ENCODE measurements at places on chromosomes 6 and 20.
A peak's percentile ranks its signal among the peaks of the same experiment; 100 is the strongest.

DNA sequence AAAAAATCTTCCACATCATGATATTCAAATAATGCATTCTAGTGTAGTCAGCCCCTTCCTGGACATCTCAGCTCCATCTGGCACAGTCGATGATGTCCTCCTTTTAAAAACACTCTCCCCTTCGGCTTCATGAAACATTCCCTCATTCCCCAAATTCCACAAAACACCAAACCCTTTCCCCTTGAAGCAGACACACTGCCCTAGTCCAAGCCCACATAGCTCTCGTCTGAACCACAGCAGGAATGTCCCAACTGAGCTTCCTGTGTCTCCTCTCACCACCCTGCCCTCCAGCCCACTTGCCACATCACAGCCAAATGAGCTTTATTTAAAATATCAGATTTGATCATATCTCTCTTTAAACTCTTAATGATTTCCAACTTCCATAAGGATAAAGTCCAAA, 106.4 kb upstream of the CARMIL1 start:
- no peak for DNase-seq

- DNase-seq, result no peak
Observed at GRCh38 chr20:25328954-25329498, 61.6 kb downstream of the ABHD12 start.

DNA sequence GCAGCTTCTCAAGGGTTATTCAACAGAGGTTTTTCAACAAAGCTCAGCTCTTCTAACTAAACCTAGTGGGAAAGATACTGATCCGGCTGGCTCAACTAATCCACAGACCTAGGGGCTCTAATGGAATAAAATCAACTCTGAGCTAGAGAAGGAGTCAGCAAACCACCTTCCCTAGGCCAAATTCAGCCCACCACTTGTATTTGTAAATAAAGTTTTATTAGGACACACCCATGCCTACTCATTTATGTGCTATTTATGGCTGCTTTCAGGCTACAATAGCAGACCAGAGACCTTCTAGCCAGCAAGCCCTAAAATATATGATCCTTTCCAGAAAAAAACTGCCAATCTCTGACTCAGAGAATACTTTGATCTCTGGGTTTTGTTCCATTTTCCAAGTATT, 6.0 kb upstream of the RAB22A start:
- no peak for DNase-seq

DNA sequence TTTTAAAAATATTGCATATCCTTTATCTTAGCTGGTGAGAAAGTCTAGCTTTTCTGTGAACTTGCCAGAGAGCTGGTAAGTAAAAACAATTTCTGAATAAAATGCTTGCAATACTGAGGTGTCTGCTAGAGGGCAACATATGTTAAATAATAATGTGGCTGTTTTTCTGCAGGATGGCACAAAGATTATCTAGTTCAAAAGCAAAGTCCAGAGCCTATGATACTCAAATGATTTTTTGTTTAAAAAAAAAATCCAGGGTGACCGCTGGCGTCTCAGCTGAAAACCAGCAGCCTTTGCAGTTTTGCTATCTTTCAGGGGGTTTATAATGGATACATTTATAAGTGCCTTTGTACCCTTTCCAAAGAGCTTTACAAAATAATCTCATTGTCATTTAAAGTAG, 194.9 kb downstream of the PHACTR1 start:
- DNase-seq, result peak; percentile 21

DNA sequence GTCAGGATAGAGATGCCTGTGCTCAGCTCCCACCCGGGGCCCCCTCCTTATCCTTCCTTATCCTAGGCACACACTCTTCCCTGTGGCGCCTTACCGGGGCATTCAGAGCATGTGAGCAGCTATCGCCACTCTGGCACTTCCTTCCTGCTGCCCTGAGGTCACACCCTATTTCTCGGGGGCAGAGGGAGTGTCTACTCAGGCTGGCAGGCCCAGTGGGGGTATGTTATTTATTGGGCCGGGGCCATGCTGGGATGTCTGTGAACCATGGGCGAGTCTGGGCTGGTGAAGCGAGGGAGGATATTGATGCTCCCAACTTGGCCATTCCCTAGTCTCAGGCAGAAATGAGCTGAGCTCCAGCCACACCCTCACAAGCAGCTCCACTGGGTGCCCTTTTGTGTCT, 3.9 kb upstream of the LY6G6D start:
- no peak for DNase-seq

- no peak for DNase-seq
Observed at GRCh38 chr6:5513408-5513807, 252.1 kb downstream of the FARS2 start.

- no peak for DNase-seq
Observed at GRCh38 chr6:40504274-40504673, 82.9 kb downstream of the LRFN2 start.

GRCh38 chr20:41365777-41366545, 657 bp downstream of the EMILIN3 start:
- DNase-seq, result no peak

GRCh38 chr20:49641683-49642656, 71.7 kb downstream of the B4GALT5 start:
- no peak for DNase-seq

- no peak for DNase-seq
Observed at GRCh38 chr6:73766040-73766439, 70.0 kb downstream of the CD109 start.

DNA sequence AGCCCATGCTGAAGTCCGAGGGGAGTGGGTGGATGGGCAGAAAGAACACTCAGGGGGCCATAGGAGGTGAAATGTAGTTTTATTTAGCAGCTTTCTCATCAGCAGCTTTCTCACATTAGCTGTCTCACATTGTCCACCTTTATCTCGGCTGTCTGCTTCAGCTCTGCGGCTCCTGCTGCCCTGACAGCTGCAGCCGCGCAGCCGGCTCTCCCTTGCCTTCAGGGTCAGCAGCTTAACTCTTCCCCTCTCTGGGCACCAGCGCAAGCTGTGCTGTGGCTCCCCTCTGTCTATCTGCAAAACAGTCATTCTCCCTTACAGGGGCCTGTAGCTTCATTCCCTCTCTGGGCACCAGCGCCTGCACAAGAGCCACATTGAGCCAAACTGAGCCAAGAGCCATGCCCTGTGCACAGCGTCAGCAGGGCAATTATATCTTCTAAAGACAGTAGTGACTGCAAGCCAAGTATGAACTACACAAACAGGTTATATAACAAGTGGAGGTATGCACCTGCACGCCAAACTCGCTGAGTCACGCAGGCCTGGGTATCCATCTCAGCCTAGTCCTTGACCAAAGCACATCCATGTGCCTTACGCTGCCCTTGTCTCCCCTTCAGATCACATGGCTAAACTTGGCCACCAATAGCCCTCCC, 198.8 kb downstream of the EYA2 start:
- no peak for DNase-seq

GRCh38 chr20:34971561-34972235, 16.0 kb downstream of the MYH7B start:
- DNase-seq, result no peak

DNA sequence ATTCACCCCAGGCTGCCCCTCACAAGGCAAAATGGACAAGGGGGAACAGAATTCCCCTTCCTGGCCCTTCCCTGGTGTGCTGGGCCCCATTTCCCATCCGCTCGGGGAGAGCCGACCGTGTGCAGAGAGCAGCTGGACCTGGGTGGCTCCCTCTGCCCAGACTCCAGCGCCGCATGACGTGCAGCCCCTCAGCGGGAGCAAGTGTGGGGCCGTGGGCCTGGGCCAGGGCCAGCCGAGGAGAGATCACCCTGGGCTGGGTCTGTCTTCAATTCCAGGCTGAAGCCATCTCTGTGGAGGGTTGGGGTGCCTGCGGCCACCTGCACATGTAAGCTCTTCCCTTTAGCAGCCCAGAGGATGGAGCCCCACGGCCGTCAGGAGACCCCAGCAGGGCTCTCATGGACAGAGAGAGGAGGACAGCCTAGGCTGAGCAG, 241.8 kb downstream of the TTLL2 start:
- no peak for DNase-seq

- no peak for DNase-seq
Observed at GRCh38 chr6:170130201-170130621, 160.7 kb downstream of the DLL1 start.

DNA sequence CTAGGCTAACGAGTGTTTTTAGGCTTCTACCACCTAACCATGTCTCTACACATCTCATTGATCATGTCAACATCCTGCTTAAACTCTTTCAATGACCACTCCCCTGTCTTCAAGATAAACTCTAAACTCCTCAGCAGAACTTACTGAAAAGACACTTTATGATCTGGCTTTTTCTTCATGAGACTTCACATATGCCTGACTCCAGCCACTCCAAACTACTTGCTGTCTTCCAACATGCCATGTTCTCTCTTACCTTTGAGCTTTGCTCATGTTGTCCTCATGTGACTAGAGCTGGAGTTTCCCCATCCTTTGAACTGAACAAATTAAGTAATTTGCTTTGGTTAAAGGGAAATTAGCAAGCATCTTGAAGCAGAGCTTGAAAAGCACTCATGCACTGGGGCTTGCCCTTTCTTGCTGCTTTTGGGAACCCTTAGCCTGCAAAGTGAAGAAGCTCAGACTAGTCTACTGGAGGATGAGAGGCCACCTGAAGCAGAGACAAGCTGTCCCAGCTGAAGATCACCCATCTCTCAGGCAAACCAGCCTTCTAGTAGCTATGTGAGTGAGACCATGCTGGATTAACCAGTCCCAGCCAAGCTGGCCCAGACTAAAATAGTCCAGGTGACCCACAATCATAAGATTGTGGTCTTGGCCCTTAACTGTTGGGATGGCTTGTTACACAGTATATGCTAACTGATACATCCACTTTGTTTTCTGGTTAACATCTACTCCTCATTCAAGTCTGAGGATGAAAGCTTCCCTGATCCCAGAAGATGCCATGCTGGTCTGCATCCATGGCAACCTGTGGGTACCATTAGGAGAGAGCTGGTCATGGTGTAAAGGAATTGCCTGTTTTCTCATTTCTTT, 235.8 kb downstream of the GMPR start:
- no peak for DNase-seq

DNA sequence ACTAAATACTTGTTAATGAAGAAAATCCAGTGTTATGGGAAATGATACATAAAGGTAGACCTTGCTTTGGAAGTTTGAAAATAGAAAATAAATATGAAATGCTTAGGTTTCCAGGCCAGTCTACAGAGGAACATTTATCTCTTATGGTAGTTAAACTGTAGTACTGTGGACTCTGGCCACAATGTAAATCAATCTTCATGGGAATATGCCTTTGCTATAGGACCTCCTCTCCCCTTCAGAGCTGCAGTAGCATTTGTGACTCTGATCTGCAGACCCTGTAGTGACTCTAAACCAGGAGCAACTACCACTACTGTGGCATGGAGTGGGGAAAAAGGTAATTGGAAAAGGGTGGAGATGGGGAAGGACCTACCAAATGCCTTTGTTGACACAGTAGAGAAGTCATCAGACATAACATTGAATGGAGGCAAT, 4.5 kb downstream of the HSPA1A start:
- DNase-seq, result no peak

GRCh38 chr6:22884456-22884855, 315.1 kb downstream of the HDGFL1 start:
- DNase-seq, result no peak

DNA sequence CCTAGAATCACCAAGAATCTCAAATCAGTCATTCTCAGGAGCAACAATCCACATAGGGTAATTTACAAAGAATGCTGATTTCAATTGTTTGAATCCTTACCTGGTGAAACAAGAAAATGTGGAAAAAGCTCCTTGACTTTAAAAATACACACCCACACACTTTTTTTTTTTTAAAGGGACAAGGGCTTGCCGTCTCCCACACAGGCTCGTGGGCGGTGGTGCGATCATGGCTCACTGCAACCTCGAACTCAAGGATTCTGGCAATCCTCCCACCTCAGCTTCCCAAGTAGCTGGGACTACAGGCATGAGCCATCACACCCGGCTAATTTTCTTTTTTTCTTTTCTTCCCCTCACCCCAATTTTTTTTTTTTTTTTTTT, 30.7 kb downstream of the PARD6B start:
- no peak for DNase-seq

DNA sequence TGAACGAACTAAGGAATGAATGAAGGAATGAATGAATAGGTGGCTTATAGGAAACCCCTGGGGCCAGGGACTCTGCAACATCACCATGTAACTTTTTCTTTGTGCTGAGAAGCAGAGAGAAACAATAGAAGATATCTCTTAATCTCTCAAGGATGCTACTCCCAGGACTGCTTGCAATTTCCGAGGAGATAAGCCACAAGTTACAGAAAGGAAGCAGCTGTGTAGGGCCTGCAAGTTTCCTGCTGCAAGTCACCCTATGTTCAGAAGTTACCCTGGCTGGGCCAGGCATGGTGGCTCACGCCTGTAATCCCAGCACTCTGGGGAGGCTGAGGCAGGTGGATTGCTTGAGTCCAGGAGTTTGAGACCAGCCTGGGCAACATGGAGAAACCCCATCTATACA, 7.3 kb upstream of the MAVS start:
- no peak for DNase-seq

DNA sequence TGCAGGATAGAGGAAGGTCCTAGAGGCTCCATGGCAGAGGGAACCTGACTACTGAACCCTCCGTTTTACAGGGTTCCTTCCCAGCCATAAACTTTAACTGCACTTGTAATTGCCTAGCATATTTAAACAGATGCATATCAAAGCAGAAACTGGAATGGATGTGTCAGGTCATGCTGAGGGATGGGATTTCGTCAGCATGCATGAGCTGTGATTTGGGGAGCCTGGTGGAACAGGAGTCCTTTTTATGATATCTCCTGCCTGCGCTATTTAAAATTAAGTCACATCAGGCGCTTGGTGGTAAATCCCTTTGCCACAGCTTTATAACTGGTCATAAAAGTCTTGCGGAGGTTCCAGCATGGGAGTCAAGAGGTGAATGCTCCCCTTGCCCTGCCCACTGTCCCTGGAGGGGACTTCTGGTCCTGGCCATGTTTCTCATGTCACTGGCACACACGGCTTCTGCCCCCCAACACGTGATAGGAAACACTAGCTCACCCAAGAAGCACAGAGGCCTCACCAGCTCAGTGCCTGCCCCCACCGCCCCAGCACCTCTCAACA, 26.0 kb upstream of the PCMTD2 start:
- no peak for DNase-seq

- peak; percentile 2 for DNase-seq
Observed at GRCh38 chr6:104418125-104418524, 441.6 kb downstream of the HACE1 start.

- no peak for DNase-seq
Observed at GRCh38 chr6:28711325-28711724, 185.6 kb downstream of the GPX5 start.

GRCh38 chr20:50138120-50138478, 15.4 kb downstream of the PEDS1 start:
- DNase-seq, result no peak

DNA sequence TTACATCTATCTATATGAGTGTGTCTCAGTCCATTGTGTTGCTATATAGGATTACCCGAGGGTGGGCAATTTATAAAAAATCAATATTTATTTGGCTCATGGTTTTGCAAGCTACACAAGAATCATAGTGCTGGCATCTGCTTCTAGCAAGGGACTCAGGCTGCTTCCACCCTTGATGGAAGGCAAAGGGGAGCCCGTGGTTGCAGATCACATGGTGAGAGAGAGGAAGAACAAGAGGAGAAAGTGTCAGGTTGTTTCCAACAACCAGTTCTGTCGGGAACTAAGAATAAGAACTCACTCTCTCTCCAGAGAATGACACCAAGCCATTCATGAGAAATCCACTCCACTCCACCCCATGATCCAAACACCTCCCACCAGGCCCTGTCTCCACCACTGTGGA, 48.2 kb upstream of the TENT5A start:
- no peak for DNase-seq
